ENCODE measurements at places on chromosomes 13 and 19.

- DNase-seq, result no peak
Observed at GRCh38 chr19:33193865-33194362, at the start of gene LRP3. Gene LRP3 (plus strand): TSS chr19:33194330. CDS start chr19:33194786, 456 bp downstream.

DNA sequence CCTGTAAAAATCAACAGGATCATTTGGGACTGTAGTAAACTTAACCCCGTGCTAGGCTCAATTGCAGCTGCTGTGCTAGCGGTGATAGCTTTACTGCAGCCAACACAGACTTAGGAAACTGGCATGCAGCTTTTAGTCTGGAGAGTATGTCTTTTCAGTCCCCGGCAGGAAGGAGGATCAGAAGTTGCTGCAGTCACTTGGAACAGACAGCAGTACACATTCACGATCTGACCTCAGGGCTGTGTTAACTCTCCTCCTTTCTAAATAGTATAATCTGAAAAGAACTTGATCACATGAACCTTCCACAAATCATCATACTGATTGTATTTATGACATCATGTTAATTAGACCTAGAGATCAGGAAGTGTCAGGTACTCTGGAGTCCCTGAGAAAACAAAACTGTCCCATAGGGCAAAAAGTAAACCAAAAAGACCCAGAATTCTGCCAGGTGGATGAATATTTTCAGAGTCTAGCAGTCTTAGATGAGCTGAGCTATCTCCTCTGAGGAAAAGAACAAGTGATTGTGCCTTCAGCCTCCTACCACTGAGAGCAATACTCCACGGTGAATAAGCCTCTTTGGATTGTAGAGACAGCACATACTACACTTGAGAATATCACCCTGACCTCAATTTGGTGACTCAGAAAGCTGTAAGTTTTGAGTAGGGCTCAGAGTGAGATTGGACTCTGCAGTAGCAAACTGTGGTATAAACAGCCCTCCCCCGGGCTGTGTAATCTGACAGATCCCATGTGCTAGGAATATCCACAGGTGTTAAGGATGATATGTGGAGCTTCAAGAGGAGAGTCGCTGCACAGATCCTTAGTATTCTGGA is 181.0 kb upstream of the GPR12 start:
- peak; percentile 47 for DNase-seq

DNA sequence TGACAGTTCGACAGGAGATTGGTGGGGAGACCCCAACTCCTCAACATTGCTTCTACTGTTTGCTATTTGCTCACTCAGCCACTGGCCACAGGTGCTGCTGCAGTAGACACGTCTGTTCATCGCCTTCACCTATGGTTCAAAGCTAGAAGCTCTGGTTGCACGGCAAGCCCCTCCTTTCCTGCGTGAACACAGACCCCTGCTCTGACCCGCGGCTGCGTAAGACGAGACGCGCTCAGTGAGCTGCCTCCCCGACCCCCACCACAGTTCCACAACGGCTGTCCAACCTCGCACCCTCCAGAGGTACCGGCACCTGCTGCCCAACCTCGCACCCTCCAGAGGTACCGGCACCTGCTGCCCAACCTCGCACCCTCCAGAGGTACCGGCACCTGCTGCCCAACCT is 6.8 kb downstream of the RASA3 start:
- DNase-seq, result no peak

GRCh38 chr19:50669302-50670101 is 20.3 kb downstream of the C19orf81 start:
- DNase-seq, result peak; percentile 49

DNA sequence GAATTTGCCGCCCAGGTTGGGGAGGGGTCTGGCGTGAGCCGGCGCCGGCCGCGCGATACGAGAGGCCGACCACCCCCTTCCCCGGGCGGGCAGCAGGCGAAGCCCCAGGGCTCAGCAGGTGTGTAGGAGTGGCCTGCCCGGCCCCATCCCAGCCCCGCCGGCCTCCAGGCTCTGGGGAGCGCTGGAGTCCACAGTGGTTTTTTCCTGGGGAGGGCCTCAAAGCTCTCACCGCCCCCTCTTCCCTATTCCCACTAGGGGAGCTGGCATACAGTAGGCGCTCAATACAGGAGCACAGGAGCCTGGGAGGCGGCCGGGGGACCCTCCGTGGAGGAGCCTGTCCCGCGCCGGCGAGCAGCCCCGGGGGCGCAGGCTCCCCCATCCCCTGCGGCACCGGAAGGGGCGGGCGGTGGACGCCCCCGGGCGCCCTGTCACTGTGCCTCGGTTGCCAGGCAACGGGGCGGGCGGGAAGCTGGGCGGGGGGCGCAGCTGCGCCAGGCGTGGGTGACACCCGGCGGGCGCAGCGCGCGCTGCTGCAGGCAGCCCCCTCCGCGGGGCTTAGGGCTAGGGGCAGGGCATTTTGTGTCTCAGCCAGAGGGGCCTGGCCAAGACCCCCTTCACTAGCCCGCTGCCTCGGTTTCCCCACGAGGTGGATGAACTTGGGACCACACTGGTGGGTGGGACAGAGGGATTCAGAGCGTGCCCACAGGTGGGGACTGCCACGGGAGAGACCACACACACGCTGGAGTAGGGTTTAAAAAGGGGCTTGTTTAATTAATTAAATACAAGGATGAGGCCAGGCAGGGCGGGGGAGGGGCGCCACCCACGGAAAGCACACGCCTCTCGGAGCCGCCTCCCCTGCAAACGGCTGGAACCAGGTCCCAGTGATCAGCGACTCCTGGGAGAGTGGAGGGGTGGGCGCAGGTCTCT is 3.6 kb upstream of the REXO1 start:
- DNase-seq, result peak; percentile 41

- DNase-seq, result no peak
Observed at GRCh38 chr19:14428882-14429416, 4.2 kb upstream of the PKN1 start.

GRCh38 chr19:14505488-14506239 is 9.7 kb upstream of the GIPC1 start:
- DNase-seq, result peak; percentile 80

GRCh38 chr13:44046428-44046827 is 166.7 kb downstream of the LACC1 start:
- DNase-seq, result no peak

- no peak for DNase-seq
Observed at GRCh38 chr13:44151474-44151873, 222.2 kb upstream of the SERP2 start.

GRCh38 chr13:34748596-34748995 is 193.5 kb upstream of the NBEA start:
- no peak for DNase-seq

GRCh38 chr13:77891486-77891885 is 27.1 kb downstream of the EDNRB start:
- no peak for DNase-seq

GRCh38 chr19:49427855-49428546 is 2.8 kb downstream of the GFY start:
- DNase-seq, result no peak

DNA sequence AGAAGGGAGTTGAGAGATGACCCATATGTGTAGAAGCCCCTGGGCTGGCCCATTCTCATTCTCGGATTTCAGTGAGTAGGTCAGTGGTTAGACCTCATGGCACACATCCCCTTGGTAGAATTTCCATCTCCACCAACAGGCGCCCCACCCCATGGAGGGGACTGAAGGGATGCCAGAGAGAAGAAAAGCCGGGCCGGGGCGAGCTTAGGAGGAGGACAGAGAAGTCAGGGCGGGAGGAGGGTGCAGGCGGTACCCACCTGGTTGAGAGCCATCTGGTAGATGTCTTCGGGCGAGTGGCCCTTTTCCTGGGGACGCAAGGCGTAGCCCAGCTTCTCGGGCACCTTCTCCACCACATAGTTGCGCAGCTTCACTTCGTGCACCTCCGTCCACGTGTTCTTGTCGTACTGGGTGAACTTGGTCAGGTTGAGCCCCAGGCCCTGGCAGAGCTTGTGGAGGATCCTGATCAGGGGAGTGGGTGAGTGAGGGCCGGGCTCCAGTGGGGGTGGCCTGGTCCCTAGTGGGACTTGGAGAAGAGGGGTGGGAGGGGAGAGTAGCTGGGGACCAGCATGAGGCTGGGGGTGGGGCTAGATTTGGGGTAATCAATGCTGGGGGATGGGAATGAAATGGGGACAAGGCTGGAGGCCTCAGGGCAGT is 2.5 kb downstream of the IL4I1 start:
- DNase-seq, result no peak

DNA sequence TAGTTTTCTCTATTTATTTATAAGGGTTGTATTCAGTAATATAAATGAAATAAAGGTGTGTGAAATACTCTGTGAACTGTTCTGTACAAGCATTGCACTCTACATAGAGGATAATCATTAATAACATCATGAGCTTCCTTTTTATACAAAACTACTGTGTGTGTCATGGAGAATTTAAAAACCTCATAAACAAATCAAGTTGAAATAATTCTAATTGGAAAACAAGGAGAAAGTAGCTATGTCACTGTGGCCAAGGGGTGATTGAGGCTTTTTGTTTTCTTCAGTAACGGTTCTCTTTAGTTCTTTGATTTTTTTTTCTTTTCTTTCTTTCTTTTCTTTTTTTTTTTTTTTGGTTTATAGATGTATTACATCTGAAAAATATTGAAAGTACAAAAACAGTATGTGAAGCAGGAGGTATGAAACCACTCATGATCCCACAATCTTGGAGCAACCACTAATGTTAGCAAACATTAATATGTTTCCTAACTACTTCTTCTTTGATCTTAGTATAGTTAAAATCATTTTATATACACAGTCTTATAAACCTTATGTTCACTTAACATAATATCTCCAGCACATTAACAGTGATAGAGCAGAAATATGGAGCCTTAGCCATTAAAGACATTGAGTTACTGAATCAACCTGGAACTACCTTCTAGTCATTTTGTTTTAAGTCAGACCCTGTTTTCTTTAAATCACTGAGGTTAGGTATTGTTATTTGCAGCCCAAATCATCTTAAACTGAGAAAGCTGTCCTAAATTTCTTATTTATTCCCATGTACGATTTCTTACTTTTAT is 45.4 kb downstream of the WDFY2 start:
- no peak for DNase-seq

DNA sequence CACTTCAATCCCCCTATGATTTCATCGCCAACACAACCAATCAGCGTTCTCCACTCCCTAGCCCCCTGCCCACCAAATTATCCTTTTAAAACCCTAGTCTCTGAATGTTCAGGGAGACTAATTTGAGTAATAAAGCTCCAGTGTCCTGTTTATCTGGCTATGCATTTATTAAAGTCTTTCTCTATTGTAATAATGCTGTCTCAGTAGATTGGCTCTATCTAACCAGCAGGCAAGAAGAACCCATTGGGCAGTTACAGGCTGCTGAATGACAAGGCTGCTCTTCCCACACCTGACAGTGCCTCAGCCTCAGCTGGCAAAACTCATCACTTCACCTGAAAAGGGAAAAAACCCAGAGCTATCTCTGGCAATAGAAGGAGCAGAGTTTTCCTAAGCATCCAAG is 20.2 kb upstream of the CHST8 start:
- DNase-seq, result no peak

DNA sequence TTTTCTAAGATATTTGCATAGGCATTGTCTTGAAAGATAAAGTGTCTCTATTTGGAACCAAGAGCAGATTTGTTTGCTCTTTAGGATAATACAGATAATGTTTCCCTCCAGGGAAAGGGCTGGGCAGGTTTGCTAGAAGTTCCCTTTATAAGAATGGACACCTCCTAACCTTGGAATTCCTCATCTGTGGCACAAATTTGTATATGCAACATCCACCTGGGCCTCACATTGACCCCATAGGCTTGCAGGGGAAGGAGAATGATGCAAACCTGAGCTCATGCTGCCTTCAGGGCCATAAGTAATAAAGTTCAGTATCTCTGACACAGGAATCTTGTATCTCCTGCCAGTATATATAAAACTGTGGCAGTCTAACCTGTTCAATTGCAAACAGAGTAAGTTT is 508.4 kb upstream of the MIR17HG start:
- DNase-seq, result no peak

- peak; percentile 74 for DNase-seq
Observed at GRCh38 chr13:99237981-99238662, 20.1 kb downstream of the GPR18 start.

- peak; percentile 30 for DNase-seq
Observed at GRCh38 chr19:3243819-3244700, 19.6 kb downstream of the CELF5 start.

DNA sequence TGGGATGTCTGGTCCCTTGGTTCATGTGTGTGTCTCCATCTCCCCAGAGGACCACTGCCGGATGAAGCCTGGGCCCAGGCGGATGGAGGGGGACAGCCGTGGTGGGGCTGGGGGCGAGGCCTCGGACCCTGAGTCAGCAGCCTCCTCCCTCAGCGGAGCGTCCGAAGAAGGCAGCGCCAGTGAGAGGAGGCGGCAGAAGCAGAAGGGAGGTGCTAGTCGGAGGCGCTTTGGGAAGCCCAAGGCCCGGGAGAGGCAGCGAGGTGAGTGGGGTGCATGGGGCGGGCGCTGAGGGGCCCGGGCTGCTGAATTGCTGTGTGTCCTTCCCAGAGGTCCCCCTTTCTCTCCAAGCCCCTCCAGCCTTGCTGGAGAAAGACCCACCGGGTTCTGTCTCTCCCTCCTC is 3.2 kb downstream of the CCDC106 start:
- no peak for DNase-seq

DNA sequence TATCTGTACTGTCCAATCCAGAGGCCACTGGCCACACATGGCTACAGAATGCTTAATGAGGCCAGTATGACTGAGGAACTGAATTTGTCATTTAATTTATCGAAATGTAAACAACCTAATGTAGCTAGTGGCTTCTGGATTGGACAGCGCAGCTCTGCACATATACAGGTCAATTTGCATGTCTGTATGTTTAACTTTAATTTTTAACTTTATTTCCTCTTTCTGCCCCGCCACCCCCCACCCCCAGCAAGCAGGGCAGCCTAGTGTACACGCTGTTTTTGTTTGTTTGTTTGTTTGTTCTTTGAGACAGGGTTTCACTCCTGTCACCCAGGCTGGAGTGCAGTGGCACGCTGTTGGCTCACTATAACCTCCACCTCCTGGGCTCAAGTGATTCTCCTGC is 15.5 kb downstream of the ZSWIM9 start:
- DNase-seq, result no peak

- DNase-seq, result no peak
Observed at GRCh38 chr19:36008336-36008978, at the start of gene SYNE4. Gene SYNE4 (minus strand): TSS chr19:36008813. CDS start chr19:36008681, 132 bp downstream.
